ENCODE measurements at places on chromosomes 13 and 19.

DNA sequence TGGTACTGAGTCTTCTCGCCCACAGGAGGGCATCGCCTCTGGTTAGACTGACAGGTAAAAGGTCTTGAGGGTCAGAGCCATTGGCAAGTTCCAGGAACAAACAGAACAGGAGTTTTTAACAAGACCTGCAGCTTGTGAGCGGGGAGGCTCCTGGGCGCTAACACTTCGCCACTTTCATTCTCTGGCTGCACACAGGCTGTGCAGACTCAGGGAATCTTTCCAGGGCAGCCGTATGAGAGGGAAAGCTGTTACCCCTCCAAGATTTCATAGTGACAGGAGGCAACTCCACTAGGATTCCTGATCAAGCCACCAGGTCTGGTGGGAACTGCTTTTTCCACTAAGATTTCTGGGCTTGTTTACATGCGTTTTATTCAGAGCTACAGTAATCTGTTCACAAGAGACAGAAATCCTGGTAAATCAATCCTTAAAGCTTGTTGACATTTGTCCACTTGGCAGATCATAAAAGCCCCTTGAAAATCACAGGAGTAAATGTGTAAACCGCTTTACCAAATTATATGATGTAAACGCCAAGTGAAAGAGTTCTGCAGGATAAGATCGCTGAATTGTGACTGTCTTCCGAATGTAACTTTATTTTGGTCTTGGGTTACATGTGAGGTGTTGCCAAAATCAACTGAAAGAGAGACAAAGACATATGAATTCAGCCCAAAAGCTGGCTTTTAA lies 190.6 kb downstream of the MZT1 start:
- no peak for DNase-seq

DNA sequence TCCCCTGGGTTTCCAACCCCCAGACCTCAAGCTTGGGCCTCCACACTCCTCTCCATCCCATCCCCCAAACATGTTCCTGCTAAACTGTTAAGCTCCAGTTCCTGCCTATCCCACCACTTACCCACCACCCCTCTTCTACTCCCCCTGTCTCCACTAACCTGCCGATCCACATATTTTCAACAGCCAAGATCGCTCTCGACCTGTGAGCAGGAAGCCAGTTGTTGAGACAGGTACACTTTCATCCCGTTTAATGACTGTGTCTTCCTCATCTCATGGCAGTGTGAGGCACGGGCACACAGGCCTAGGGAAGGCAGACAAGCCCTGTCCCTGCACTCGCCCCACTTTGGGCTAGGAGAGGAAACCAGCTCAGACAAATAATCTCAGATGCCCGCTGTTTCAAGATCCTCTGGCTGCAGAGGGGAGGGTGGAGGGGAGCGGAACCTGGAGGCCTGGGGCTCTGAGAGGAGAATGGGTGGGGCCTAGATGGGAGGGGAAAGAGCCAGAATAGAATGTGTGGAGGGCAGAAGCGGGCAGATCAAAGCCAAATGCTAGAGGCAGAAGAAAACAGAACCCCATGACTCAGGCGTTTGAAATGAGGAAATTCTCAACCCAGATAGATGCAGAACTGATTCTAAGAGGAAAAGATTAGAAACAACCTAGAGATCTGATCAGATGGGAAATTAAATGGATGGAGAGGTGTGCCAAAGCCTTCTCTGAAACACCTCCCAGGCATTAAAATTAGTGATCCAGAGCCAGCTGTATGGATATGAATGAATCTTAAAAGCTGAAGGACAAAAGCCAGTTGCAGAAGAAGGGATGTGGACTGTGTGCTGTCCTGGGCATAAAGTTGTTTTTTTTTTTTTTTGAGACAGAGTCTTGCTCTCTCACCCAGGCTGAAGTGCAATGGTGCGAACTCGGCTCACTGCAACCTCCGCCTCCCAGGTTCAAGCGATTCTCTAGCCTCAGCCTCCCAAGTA lies 16.9 kb upstream of the CYP2S1 start:
- no peak for DNase-seq

DNA sequence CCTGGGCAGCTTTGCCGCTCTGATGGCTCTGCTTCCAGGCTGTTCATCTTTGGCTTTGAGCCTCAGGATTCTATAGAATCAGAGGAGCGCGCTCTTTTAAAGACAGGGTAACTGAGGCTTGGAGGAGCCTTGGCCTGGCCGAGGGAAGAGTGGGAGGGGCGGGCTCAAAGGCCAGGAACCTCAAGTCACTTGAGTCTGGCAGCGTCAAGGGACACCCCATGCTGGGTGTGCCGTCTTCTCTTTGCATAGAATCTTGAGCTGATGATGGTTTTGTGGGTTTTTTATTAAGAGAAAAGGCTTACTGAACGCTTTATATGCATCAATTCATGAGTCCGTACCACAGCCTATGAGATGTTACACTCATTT lies 1.1 kb downstream of the PGLS start:
- no peak for DNase-seq

DNA sequence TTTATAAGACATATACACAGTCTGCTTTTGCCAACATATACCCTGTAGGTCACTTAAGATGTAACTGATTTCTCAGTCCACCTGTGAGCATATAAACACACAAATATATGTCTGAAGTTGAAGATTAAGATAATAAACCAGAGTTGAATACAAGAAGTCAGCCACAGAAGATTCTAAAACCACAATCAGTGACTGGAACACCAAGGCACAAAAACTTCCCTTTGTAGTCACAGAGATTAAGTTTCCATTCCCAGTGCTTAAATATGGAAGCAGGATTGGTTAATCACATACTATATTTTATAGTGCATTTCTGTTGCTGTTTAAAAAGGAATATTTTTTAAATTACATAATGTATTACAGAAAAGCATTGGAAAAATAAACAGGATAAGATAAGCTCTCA lies 39.9 kb downstream of the MTMR6 start:
- DNase-seq, result no peak

DNA sequence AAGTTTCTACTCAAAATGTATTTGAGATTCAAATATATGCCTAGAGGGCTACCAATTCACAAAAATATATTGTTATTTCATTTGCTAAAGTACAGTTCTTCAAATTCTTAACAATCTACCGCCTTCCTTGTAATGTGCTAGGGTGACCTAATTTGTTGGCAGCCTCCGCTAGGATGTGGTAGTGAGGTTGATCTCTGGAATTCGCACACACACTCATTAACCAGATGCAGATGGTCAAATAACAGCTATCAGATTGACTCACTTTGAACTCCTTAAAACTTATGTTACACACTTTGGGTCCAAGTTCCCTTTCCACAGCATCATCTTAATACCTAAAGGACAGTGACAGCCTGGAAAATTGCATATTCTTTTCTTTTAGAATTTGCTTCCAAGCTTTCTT lies 367.3 kb downstream of the DCT start:
- no peak for DNase-seq

DNA sequence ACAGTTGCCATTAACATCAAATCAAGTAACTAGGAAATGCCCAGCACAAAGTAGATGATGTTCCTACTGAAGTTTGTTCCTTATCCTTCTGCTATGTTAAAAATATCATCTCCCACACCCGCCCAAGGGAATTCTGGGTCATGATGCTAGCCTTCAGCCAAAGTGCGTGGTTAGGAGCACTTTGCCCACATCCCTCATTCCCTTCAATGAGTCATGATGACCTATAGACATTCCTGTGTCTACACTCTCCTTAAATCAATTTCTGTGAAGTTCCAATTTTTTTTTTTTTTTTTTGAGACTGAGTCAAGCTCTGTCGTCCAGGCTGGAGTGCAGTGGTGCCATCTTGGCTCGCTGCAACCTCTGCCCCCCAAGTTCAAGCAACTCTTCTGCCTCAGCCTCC lies 17.0 kb downstream of the RXFP2 start:
- no peak for DNase-seq

DNA sequence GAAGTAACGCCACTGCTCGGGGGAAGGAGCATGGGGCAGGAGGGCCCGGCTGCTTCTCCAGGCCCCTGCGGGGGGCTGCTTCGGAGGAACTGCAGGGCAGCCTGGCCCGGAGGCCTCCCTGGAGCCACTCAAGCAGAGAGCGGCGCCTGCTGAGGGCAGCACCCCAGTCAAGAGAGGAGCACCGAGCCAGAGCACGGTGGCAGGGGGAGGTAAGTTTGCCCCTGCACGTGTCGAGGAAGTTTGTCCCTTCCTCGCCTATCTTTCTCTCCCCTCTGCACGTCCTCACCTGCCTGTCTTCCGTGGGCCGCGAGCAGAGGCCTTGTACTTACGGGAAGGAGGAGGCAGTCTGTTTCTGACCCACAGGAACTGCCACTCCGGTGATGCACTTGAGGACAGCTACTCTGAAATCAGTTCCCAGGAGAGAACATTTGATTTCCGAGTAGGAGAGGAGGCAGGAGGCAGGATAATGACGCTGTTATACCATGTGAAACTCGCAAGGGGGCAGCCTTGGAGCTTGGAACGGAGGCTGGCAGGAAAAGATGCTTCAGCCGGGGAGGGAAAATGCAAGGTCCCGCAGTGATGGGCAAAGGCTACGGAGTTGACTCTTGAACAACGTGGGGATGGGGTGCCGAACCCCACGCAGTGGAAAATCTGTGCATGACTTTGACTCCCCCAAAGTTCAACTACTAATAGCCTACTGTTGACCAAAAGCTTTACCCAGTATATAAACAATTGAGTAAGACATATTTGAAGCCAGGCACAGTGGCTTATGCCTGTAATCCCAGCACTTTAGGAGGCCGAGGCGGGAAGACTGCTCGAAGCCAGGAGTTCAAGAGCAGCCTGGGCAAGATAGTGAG lies 5.0 kb downstream of the FFAR1 start:
- DNase-seq, result peak; percentile 45

DNA sequence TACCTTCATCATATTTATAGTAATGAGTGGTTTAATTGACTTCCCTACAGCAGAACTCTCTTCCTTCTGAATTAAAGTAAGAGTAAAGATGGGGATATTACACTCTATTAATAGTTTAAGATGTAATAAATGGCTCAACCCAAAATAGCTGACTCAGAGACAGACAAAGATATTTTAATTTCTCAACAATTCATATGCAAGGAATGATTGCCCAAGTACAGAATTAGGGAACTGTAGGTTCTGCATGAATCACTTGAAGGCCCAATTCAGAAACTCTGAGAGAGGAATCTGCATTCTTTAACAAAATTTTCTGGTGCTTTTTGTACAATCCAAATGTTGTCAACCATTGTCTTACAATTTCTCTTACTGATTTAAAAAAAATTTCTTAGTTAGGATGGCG lies 42.9 kb upstream of the PCDH9 start:
- DNase-seq, result no peak

DNA sequence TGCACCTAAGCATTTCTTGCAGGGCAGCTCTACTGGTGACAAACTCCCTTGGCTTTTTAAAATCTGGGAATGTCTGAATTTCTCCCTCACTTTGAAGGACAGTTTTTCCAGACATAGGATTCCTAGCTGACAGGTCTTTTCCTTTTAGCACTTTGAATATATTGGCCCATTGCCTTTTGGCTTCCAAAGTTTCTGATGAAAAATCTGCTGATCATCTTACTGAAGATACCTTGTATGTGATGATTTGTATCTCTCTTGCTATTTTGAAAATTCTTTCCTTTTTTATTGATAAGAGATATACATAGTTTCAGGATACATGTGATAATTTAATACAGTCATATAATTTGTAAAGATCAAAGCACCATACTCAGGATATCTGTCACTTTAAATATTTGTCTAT lies 211.1 kb downstream of the ZIC5 start:
- no peak for DNase-seq

GRCh38 chr19:1747285-1748114 lies 5.8 kb upstream of the ONECUT3 start:
- DNase-seq, result no peak

DNA sequence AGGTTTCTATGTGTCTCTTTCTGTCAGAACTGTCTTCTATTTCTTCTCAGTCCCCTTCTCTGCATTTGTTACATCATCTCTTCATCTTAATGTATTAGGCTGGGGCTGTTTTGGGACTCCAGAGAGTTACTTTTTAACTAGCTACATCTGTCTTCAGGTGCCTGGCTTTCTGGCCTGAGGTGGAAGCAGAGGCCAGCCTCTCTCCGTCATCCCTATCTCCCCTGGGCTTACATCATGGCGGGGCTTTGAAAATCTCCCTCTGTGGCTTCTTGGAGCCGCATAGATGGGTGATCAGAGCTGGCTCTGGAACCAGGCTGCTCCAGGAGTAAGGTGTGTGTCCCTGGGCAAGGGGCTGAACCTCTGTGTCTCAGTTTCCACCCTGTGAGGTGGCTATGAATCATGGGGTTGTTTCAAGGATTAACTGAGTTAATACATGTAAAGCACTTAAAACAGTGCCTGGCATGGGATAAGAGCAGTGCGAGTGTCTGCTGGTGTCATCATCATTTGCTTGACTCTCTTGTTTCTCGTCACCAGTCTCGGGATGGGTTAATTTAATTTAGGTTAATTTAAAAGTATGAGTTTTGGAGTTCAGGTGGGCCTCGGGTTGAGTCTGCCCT lies 2.0 kb downstream of the EPN1 start:
- DNase-seq, result no peak

GRCh38 chr19:55085923-55086715 lies 10.4 kb downstream of the EPS8L1 start:
- DNase-seq, result no peak

GRCh38 chr19:48636859-48637448 lies at the start of gene DBP:
Gene DBP (minus strand): TSS chr19:48637379. CDS start chr19:48636994, 385 bp downstream.
- peak; percentile 73 for DNase-seq

GRCh38 chr13:78602561-78603239 lies 652 bp downstream of the POU4F1 start:
- no peak for DNase-seq

DNA sequence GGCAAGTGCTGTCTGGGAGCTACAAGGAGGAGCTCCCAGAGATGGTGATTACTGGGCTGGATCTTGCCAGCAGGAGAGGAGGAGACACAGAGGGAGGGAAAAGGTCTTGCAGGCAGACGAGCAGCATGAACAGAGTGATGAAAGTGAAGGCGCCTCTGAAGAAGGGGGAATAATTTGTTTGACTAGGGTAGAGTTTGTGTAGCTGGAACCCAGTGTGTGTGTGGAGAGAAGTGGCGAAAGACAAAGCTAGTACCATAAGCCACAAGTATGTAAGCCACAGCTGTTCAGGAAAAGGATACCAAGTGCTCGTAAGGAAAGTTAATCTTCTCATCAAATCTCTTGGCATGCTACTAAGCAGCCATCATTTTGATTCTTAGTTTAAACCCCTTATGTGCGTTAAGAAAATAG lies 5.4 kb downstream of the FLT1 start:
- DNase-seq, result no peak
